ENCODE measurements at places on chromosomes 2 and 18.

GRCh38 chr2:64685430-64685829 lies 31.7 kb upstream of the SERTAD2 start:
- DNase-seq: no peak

DNA sequence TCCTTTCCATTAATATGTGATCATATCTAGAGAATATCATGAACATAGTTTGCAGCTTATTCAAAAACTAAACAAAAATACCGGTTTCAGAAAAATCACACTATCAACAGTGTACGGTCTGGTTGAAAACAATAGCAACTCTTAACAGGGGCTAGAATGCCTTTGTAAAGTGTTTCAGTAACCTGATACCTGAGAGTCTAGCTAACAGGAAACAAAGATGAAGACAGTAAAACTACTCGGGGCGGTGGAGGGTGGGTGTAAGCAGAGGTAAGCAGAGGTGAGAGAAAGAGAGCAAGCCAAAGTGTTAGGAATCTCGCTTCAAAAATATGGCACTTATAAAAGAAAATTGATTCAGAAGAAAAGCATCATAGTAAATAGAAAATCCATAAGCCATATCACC lies 109.0 kb upstream of the RGPD4 start:
- DNase-seq: no peak

DNA sequence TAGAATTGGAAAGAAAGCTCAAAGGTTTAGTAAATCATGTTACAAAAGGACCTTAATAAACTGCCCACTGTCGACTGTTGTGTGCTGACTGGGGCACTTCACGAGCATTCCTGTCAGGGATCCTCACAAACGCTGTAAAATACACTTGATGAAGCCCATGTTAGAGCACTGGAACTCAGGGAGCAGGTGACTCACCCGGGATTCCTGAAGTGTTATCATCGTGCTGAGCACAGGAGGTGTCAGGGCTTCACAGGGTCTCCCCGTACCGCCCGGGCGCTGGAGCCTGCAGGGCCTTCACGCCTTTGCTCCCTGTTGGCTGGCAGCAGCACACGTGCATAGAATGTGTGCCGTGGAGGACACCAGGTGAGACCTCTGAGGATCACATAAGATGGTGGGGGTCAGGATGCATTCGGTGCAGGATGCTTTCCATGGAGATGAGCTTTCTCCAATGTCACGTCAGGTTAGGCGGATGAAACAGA lies 187.3 kb downstream of the SNTG2 start:
- no peak for DNase-seq

DNA sequence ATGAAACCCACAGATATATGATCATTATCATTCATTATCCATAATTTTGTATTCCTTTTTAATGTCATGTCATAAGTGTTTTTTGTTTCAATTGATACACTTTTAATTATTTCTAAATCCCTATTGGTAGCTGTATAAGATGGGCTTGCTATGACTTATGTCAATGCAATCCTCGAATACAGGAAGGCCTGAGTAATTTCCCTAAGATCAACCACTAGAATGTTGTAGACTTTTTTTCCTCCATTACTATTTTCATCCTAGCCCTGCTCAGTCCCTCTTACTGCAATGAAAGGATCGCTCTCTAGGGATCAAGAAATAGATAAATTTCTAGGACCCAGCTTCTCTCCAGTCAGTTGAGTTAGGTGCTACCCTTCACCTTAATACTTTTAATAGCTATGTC lies 186.3 kb downstream of the KCNE4 start:
- no peak for DNase-seq

DNA sequence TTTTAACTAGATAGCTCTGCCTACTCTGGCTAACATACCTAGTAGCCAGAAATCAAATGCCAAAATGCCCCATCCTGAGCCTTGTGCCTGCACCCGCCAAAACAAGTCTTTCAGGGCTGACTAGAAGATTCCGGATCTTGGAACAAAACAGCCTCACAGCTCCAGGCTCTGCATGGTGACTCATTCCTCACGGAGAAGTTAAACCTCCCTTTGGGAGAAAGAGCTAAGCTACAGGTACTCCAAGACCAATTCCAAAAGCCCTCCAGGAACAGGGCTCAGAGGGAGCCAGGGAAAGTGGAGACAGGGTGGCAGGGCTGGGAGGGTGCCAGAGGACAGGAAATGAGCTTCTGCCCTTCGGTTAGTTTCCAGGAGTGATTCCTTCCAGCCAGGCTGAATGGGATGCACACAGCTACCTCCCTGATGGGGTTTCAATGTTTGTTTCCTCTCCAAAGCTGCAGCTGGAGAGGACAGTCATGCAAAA lies 295.6 kb downstream of the TNS1 start:
- DNase-seq: no peak
